ENCODE measurements at places on chromosomes 12 and 14.

- no peak for DNase-seq
Observed at GRCh38 chr14:104974146-104974541, 4.0 kb downstream of the AHNAK2 start.

DNA sequence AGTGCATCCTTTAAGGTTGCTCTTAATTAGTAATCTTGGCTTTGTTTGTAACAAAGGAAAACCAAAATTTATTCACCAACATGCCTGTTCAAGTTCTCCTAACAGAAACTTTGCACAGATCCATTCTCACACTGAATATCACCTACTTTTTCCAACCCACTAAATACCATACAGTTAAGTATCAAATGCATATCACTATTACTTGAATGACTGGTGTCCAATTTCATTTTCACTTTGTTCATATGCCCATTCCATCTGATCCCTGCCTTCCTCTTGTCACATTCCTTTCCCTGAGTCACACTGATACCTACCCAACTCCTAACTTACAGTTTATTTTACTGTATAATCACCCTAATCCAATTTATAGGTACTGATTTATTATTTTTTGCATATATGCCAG, 286.4 kb downstream of the NELL2 start:
- DNase-seq, result no peak

GRCh38 chr12:110718222-110718908, 24.3 kb downstream of the PPP1CC start:
- no peak for DNase-seq

DNA sequence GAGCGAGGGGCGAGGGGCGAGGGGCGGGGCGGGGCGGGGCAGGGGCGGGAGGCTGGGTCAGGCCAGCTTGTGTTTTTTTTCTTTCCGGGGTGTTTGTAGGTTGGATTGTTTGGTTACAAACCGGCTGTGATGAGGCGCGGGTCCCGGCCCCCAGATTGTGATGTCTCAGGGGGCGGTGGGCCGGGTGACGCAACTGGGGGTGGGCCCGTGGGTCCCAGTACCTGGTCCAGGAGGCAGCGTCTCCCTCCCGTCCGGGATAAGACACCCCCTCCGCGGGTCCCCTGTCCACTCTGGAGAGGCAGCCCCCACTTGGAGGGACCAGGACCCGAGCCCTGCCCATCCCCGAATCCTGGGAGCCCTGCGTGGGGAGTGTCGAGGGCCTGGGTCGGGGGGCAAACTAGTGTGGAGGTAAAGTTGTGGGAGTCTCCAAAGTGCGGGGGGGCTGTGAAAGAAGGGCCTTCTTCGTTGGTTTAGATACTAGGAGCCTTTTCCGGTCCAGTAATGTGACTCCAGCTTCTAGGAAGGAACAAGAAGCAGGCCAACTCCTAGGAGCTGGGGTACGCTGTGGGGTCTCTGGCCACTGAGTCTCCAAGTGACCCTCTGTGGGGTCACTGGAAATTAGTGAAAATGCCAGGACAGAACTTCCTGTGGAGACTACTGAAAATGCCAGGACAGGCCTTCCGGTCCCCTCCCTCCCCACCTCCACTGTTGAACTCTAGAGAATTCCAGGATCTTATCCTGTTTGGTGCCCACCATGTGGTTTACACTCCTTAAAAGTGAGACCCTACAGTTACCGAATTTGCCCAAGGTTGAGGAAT, 579 bp upstream of the CLMN start:
- DNase-seq, result no peak
